ENCODE measurements at places on chromosomes 12 and 14.

GRCh38 chr12:78185109-78185508 is 354.4 kb downstream of the NAV3 start:
- no peak overlapping the region for H3K27ac ChIP-seq
- DNase-seq = no peak
- no peaks in the 10 kb centered on the region for H3K4me1 ChIP-seq

DNA sequence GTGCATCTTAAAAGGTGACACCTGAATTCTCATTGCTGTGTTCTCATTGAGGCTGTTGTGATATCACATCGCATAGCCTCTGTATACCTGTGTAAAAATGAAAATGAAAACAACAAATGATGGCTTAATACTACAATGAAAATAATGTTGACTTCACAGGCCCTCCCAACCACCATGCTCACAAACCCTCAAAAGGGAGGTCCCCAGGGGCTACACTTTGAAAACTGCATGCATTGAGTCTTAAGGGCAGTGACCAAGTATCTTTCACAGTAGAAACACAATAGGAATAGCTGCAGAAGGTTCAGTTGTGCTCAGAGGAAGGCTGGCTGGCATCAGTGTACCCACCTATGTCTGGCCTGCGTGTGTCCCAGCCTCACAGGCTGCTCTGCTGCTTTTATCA is 27.6 kb upstream of the KCNK13 start:
- no peaks in the 10 kb centered on the region for H3K27me3 ChIP-seq
- DNase-seq = no peak
- H3K4me1 ChIP-seq = no peaks in the 10 kb centered on the region
- no peaks in the 10 kb centered on the region for H3K36me3 ChIP-seq

DNA sequence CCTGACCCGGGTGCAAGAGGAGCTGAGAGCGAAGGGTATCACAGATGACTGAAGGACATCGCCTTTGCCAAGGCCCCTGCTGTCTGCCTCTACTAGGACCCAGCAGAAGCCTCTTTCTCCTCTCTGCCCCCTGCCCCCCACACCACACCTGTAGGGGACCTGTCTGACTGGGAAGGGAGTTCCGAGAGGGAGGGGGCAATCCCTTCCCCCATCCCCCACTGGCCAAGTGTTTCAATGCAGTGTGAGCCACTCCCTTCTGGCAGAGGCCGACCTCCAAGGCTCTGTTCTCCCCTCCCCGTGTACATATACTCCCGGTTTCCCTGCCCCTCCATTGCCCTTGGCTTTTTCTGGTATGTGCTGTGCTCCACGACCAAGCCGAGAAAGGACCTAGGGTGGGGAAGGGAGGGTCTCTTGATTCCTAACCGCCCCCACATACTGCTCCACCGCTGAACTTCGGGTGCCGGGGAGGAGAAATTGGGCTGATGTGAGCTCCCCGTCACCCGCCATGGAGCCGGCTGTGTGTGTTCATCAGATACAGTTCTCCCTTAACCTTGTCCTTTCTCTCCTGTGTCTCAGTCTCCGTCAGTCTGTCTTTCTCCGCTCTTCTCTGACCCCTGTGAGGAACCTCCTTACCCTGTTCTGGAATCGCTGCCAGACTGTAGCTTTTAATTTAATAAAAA is 2.0 kb upstream of the ARHGEF25 start:
- DNase-seq = no peak
- peaks cover 64% of the 10 kb centered on the region for H3K27me3 ChIP-seq
- H3K27ac ChIP-seq = peak overlapping the region; percentile 83
- H3K4me3 ChIP-seq = no peak overlapping the region
- H3K4me1 ChIP-seq = peaks cover 74% of the 10 kb centered on the region
- H3K36me3 ChIP-seq = no peaks in the 10 kb centered on the region

DNA sequence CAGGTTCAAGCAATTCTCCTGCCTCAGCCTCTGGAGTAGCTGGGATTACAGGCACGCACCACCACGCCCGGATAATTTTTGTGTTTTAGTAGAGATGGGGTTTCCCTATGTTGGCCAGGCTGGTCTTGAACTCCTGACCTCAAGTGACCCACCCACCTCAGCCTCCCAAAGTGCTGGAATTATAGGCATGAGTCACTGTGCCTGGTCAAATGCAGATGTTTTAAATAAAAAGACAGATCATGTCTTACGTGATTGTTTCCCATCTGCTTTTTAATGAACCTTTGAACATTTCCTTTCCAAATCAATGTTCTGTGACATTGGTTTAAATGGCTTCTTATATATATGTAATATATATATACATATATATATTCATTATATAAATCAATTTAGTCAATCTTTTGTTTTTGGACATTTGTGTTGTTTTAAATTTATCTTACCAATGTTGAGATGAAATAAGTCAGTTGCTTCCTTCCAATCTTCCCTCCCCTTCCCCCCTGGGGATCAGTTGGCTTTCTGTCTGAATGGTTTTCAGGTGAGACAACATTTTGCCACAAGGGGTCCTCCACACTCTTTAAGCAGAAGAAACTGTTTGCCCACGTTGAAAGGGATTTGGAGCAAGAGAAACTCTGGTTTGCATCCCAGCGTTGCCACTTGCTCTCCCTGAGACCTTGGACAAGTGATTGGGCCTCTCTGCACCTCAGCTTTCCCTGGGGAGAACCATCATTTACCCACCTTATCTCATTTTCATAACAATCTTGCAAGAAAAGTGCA is 47.6 kb upstream of the RBM19 start:
- no peaks in the 10 kb centered on the region for H3K36me3 ChIP-seq
- H3K27me3 ChIP-seq = peaks cover 41% of the 10 kb centered on the region

- H3K27me3 ChIP-seq = no peaks in the 10 kb centered on the region
- no peaks in the 10 kb centered on the region for H3K36me3 ChIP-seq
- no peak overlapping the region for H3K27ac ChIP-seq
These were observed 146.9 kb upstream of the MDGA2 start for GRCh38 chr14:47822326-47822725.

- no peaks in the 10 kb centered on the region for H3K4me1 ChIP-seq
- no peaks in the 10 kb centered on the region for H3K27me3 ChIP-seq
- no peak overlapping the region for H3K27ac ChIP-seq
- DNase-seq = no peak
- no peak overlapping the region for H3K4me3 ChIP-seq
These were observed 92.8 kb upstream of the PLXNC1 start for GRCh38 chr12:94055528-94055927.

DNA sequence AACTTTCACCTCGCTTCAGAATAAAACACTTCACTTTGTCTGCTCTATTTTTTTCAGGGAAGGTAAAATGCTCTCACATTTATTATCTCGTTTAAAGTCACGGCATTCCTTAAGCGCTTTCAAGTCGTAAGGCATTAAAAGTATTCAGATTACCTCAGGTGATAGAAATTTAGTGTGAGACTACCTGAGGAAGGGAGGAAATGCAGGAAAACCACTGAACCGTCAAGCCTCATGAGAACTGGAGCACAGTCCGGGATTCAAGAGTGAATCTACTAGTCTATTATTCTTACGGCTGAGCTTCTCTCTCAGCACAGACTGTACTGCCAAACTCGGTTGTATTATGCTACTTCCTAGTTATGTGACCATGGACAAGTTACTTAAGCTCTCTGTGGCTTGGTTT is 8.3 kb upstream of the PPFIBP1 start:
- H3K4me1 ChIP-seq = peaks cover 25% of the 10 kb centered on the region
- no peak overlapping the region for H3K4me3 ChIP-seq
- H3K36me3 ChIP-seq = no peaks in the 10 kb centered on the region
- H3K27me3 ChIP-seq = no peaks in the 10 kb centered on the region
- H3K27ac ChIP-seq = no peak overlapping the region
- no peak for DNase-seq

- H3K27me3 ChIP-seq = no peaks in the 10 kb centered on the region
- H3K27ac ChIP-seq = no peak overlapping the region
- no peak overlapping the region for H3K4me3 ChIP-seq
- H3K4me1 ChIP-seq = peaks cover 15% of the 10 kb centered on the region
These were observed 299.6 kb downstream of the PCNX1 start for GRCh38 chr14:71206766-71207371.

DNA sequence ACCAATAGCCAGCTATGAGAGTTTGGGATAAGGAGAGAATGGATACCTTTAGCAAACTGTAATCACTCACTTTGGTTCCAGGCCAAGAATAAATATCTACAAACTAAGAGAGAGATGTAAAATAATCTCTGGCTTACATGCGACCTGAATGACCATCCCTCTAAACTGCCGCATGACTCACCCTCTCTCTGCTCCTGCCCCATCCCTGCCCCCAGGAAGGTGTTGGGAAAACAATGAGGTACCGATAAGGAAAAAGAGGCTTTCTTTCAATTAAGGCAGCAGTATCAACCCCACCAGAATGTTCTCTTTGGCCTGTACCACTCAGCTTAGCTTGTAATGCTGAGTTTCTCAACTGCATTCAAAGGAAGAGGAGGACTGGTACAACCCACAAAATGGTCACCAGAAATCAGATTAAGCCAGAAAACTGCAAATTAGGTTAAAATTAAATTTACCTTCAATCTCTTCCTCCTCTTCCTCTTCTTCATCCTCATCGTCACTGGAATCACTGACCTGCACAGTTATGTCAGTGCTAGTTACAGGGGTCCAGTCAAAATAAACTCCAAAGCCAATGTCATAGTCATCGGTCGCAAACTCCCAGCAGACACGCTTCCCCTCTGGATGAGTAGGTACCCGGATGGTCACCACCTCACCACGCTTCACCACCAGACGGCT is 22.0 kb downstream of the GSTZ1 start:
- no peak overlapping the region for H3K27ac ChIP-seq
- H3K36me3 ChIP-seq = peaks cover 12% of the 10 kb centered on the region
- DNase-seq = no peak

GRCh38 chr14:72515779-72516770 is 377.8 kb downstream of the DPF3 start:
- H3K27me3 ChIP-seq = no peaks in the 10 kb centered on the region
- H3K36me3 ChIP-seq = no peaks in the 10 kb centered on the region
- H3K4me1 ChIP-seq = no peaks in the 10 kb centered on the region
- no peak overlapping the region for H3K27ac ChIP-seq
- no peak overlapping the region for H3K4me3 ChIP-seq
- DNase-seq = no peak

GRCh38 chr14:68611599-68611998 is 181.3 kb downstream of the ZFP36L1 start:
- H3K4me3 ChIP-seq = no peak overlapping the region
- no peaks in the 10 kb centered on the region for H3K27me3 ChIP-seq
- no peaks in the 10 kb centered on the region for H3K36me3 ChIP-seq

GRCh38 chr14:99716091-99716849 is 32.2 kb downstream of the CYP46A1 start:
- no peaks in the 10 kb centered on the region for H3K4me1 ChIP-seq
- no peak for DNase-seq
- no peak overlapping the region for H3K27ac ChIP-seq
- no peaks in the 10 kb centered on the region for H3K27me3 ChIP-seq

GRCh38 chr12:131950182-131950913 is 606 bp downstream of the EP400 start:
- peaks cover 18% of the 10 kb centered on the region for H3K4me1 ChIP-seq
- DNase-seq = no peak
- peak overlapping the region; percentile 81 for H3K27ac ChIP-seq
- peak overlapping the region; percentile 91 for H3K4me3 ChIP-seq
- H3K27me3 ChIP-seq = no peaks in the 10 kb centered on the region
- no peaks in the 10 kb centered on the region for H3K36me3 ChIP-seq

- H3K4me1 ChIP-seq = no peaks in the 10 kb centered on the region
- peaks cover 6% of the 10 kb centered on the region for H3K36me3 ChIP-seq
- no peak overlapping the region for H3K4me3 ChIP-seq
- no peak overlapping the region for H3K27ac ChIP-seq
- H3K27me3 ChIP-seq = no peaks in the 10 kb centered on the region
These were observed 111.9 kb downstream of the EML1 start for GRCh38 chr14:99905121-99905520.

GRCh38 chr12:75954041-75954440 is 77.5 kb downstream of the PHLDA1 start:
- H3K27ac ChIP-seq = no peak overlapping the region
- no peaks in the 10 kb centered on the region for H3K36me3 ChIP-seq
- no peak overlapping the region for H3K4me3 ChIP-seq
- no peaks in the 10 kb centered on the region for H3K27me3 ChIP-seq
- DNase-seq = no peak

GRCh38 chr14:73877790-73878189 is 8.9 kb upstream of the ZNF410 start:
- H3K27me3 ChIP-seq = no peaks in the 10 kb centered on the region
- H3K4me3 ChIP-seq = no peak overlapping the region
- H3K4me1 ChIP-seq = no peaks in the 10 kb centered on the region
- no peak for DNase-seq
- no peak overlapping the region for H3K27ac ChIP-seq
- H3K36me3 ChIP-seq = peaks cover 22% of the 10 kb centered on the region

- no peak for DNase-seq
- H3K27me3 ChIP-seq = no peaks in the 10 kb centered on the region
- no peak overlapping the region for H3K4me3 ChIP-seq
- H3K4me1 ChIP-seq = peaks cover 41% of the 10 kb centered on the region
These were observed 29.8 kb upstream of the CDKN3 start for GRCh38 chr14:54366736-54367735.

DNA sequence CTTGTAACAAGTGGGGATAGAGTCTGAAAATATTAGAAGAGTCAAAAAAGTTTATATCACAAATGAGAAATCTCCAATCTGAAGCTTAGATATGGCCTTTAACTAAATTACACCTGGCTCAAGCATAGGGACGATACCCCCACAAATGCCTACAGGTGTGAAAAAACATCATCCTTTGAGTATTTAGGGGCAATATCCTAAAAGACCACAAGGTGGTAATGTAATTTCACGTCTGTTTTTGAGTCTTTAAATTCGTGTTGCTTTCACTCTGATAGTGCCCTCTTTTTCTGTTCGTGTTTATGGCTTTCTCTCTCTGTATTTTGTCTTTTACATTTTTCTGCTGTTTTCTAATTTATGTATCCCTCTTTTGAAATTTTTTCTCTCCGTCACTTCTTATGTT is 84.3 kb downstream of the ETNK1 start:
- no peaks in the 10 kb centered on the region for H3K27me3 ChIP-seq
- no peak overlapping the region for H3K4me3 ChIP-seq
- H3K27ac ChIP-seq = no peak overlapping the region

GRCh38 chr12:90473831-90474230 is 481.1 kb downstream of the CCER1 start:
- no peaks in the 10 kb centered on the region for H3K27me3 ChIP-seq
- no peak for DNase-seq
- no peak overlapping the region for H3K27ac ChIP-seq
- no peak overlapping the region for H3K4me3 ChIP-seq
- H3K4me1 ChIP-seq = no peaks in the 10 kb centered on the region

- no peak overlapping the region for H3K4me3 ChIP-seq
- no peaks in the 10 kb centered on the region for H3K36me3 ChIP-seq
- H3K27me3 ChIP-seq = no peaks in the 10 kb centered on the region
- H3K4me1 ChIP-seq = peaks cover 19% of the 10 kb centered on the region
These were observed 29.3 kb upstream of the DAAM1 start for GRCh38 chr14:59159169-59159568.

GRCh38 chr12:91276509-91276908 is 93.9 kb upstream of the DCN start:
- peak overlapping the region; percentile 37 for H3K27ac ChIP-seq
- no peaks in the 10 kb centered on the region for H3K4me1 ChIP-seq
- no peak overlapping the region for H3K4me3 ChIP-seq
- no peak for DNase-seq

- no peak overlapping the region for H3K4me3 ChIP-seq
- H3K27me3 ChIP-seq = no peaks in the 10 kb centered on the region
These were observed 16.6 kb upstream of the IFI27L2 start for GRCh38 chr14:94145902-94146527.

GRCh38 chr14:52360831-52361230 is 46.7 kb downstream of the PTGER2 start:
- H3K36me3 ChIP-seq = no peaks in the 10 kb centered on the region
- no peak for DNase-seq
- no peak overlapping the region for H3K4me3 ChIP-seq
